Lower leg skin (tissue), 4 donors: ENCODE measurements at places on chromosomes 3 and 15. TPM values are rescaled to one million over a fixed set of nuclear protein-coding genes. Genes with fewer than 3 reads are reported as not detected.

DNA sequence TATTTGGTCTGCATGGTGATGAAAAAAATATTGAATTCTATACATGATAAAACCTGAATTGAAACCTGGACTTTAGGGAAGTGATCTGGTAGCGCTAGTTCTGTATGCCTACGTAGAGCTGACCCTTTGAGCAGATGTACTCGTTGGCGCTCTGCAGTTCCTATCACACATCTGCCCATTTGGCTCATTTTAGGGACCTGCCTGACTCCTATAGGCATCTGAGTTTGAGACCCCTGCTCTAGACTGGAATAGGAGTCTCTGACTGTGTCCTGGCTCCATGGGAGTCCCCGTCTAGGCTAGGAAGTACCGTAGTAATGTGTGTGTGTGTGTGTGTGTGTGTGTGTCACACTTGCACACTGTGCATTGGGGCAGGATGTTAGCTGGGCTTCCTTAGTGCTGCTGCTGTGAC, 21.2 kb downstream of the STARD5 start:
- DNase-seq, result no peak

DNA sequence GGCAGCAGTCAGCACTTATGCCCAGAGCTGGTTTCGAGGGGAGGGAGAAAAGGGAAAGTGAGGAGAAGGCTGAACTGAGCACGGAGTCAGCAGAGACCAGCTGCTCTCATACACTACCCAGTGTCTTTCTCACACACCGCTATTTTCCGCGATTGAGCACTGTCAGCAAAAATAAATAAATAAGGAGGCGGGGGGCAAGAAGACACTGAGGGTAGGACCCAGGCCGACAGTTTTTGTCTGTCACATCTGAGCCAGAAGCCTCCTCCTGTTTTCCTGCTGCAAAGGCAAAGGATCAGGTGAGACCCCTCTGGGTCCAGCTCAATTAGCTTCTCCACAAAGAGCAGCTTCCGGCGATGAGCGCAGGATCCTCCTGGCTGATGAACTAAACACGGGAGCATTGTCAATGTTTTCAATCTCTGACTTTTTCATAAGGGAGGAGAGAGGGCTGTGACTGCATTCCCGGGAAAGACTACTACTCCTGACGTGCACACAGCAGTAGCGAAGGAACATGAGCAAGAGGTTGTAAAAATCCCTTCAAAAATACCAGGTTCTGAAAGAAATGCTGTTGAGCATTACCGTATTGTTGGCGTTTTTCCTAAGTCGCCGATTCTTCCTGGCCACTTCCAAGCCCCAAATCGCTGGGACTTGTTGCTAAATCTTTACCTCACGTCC, 1.3 kb downstream of the FRMD5 start:
- DNase-seq, result no peak

DNA sequence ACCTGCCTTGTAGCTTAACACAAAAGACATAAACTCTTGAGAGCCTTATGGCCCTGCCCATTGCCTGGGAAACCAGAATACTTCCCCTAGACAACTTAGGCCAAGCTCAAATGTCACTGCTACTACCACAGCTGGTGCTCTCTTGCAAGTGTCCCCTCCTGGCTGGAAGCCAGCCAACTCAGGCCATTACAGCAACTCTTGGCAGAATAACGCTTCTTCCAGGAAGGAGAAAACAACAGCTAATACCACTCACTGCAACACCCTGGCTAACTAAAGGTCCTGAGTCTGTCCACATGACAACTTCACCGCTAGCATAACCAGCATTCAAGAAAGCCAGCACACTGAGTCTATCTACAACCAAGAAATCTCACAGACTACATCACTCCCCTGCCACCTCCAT, 5.1 kb upstream of the B4GALT4 start:
- no peak for DNase-seq

DNA sequence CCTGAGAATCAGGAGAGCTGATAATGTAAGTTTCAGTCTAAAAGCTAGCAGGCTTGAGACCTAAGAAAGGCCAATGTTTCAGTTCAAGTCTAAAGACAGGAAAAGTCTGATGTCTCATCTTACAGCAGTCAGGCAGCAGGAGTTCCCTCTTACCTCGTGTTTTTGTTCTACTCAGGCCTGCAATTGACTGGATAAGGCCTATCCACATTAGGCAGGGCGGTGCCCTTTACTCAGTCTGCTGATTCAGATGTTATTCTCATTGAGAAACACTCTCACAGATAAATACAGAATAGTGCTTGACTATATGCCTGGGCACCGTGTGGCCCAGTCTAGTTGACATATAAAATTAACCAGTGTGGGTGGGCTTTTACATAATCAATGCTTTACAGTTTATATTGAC, 122.4 kb downstream of the NR1D2 start:
- DNase-seq, result no peak

DNA sequence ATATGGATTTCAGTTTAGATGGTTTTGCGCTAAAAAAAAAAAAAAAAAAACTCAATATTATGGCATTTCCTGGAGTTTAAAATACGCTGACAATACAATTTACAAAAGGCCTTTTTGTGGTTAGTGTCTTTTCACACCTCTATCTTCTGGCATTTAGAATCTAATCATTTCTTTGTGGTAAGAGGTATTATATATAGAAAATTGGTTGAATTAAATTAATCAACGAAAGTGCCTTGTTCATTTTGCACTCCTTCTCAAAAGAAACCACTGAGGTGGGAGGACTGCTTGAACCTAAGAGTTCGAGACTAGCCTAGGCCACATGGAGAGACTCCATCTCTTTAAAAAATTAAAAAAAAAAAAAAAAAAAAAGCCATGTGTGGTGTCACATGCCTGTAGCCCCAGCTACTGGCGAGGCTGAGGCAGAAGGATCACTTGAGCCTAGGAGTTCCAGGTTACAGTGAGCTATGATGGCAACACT, 90.0 kb upstream of the ICE2 start:
- no peak for DNase-seq

GRCh38 chr3:4827767-4828166, 151.5 kb upstream of the BHLHE40 start:
- no peak for DNase-seq

GRCh38 chr15:92101708-92102394, 248.3 kb downstream of the SLCO3A1 start:
- no peak for DNase-seq

DNA sequence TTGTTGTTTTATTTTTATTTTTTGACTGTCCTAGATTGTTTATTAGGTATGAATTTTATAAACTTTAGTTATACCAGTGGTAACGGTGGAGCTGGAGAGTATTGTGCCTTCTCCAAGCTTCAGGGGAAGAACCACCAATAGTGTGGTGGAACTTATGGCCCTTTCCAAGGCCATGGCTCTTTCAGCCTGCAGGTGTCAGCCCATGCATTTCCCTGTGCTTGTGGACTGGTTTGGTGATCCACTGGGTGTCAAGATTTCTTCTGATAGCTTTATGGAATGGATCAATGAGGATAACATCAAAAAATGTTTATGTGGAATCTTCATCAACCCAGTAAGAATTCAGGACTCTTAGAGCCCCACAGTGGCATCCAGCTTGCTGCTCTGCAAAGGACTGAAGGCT, 19.2 kb upstream of the SCAMP5 start:
- DNase-seq, result no peak

- DNase-seq, result no peak
These were observed 62.8 kb upstream of the SEC22A start for GRCh38 chr3:123138839-123139444.

DNA sequence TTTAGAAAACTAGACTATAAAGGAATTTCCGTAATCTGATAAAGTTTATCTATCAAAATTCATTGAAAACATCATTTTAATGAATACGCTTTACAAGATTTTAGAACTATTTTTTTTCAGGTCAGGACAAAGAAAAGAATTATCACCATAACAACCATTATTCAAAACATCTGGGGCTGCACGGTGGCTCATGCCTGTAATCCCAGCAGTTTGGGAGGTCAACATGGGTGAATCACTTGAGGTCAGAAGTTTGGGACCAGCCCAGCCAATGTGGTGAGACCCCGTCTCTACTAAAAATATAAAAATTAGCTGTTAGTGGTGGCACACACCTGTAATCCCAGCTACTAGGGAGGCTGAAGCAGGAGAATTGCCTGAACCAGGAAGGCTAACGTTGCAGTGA, 260.4 kb downstream of the WNT5A start:
- no peak for DNase-seq

The SLC9C1 gene
- total RNA-seq, result not detected

GRCh38 chr3:42988566-42988965, 9.5 kb downstream of the GASK1A start:
- peak; percentile 18 for DNase-seq

The TRH gene
- not detected for total RNA-seq

DNA sequence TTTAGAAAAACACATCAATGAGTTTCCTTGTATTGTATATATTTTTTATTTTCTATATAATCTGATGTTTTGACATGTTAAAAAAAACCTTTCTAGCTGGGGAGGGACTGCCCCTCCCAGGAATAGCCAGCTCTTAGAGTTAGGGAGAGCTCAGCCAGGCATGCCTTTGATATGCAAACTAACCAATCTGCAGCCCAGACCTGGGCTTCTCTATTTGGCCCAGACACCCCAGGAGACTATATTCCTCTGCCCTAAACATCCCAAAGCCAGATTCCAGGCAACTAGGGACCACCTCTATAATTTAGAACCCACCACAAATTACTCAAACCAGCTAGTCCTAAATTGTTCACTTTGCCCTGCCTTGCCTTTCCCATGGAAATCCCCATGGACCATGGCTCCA, 390.9 kb upstream of the ADAMTS9 start:
- DNase-seq, result no peak

DNA sequence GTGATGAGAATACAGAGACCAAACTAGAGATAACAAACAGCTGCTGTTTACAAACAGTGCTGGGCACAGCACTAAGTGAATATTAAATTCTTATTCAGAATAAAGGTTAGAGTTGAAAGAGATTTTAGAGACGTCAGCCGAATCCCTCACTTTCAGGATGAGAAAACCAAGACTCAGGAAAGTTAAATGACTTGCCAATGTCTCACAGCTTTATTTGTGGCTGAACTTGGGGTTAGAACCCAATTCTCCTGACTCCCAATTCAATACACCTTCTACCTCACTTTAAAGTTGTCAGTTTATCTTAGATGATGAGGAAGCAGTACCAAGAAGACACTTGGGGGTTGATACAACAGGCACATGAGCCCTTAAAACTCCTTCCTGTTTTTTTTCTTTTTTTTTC, 180.9 kb downstream of the GAP43 start:
- no peak for DNase-seq

The KNG1 gene
- not detected for total RNA-seq

The GPR171 gene
- not detected for total RNA-seq

The SPTSSB gene
- 175 TPM for total RNA-seq

GRCh38 chr3:123344175-123344906, 104.5 kb downstream of the ADCY5 start:
- no peak for DNase-seq

The GOLGA6B gene
- total RNA-seq, result 0.15 TPM

The SLC7A14 gene
- total RNA-seq, result not detected

DNA sequence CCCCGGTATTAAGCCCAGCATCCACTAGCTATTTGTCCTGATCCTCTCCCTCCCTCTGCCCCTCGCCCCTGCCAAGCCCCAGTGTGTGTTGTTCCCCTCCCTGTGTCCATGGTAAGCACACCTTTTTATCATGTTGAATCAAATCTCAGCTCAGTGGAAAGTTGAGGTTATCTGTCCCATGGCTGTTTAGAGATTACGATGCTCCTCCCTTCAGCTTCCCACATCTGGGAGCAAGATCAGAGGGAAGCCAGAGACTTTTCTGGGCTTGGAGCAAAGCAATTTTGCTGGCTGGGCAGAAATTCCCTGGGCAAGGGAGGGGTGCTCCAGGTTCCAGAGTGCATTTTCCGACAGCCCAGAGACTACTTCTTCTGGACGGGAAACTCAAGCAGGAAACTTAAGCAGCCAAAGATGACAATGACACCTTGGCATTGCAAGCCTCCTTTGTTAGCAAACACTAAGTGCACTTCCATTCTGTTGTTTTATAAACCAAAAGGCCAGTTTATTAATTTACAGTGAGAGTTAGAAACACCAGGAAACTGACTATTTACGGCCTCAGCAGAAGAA, 104.5 kb downstream of the MESD start:
- DNase-seq, result no peak

GRCh38 chr3:197748597-197749314, 927 bp upstream of the FYTTD1 start:
- DNase-seq, result no peak

- no peak for DNase-seq
These were observed at the start of gene EIF4E3 for GRCh38 chr3:71725271-71725991. Gene EIF4E3 (minus strand): TSS chr3:71725402. CDS start chr3:71725367, 35 bp downstream.

The TLR9 gene
- not detected for total RNA-seq

The LEO1 gene
- total RNA-seq, result 18.5 TPM

- peak; percentile 99 for DNase-seq
These were observed at the start of gene MFN1 for GRCh38 chr3:179347345-179348194. Gene MFN1 (plus strand): TSS chr3:179347709. CDS start chr3:179348852, 1,143 bp downstream.

GRCh38 chr15:99680276-99680675, 53.0 kb downstream of the LYSMD4 start:
- no peak for DNase-seq

The ZNF80 gene
- not detected for total RNA-seq

DNA sequence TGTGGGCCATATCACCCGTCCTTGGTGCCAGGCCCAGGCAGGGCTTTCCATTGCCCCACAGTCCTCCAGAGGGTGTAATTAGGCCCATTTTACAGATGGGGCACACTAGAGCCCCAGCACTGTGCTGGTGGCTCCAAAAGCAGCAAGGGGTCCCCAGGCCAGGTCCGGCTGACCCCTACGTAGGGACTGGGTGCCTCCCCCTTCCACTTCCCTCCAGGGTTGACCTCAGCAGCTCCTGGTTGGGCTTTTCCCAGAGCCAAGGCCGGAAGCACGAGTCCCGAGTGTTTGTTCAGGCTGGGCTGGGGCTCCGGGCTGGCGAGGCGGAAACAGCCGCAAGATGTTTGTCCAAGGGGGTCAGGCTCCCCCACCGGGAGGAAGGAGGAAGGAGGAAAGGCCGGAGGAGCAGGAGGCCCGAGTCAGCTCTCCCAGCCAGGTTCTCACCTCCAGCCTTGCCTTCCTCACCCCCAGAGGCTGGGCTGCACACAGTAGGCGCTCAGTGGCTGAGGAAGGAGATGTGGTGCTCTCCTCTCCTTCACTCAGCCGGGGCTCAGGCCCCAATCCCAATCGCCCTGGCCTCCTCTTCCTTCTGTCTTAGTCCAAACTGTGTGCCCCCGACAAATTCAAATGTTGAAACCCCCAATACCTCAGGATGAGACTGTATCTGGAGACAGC, 17.1 kb upstream of the PLXND1 start:
- peak; percentile 93 for DNase-seq

The C15orf62 gene
- 34.8 TPM for total RNA-seq

- no peak for DNase-seq
These were observed 11.3 kb upstream of the STRA6 start for GRCh38 chr15:74213858-74214284.
